ENCODE measurements at places on chromosomes 3 and 15.

- no peak for DNase-seq
Measured at GRCh38 chr3:171896316-171896715, 53.2 kb downstream of the TMEM212 start.

- DNase-seq: no peak
Measured at GRCh38 chr3:13823692-13824091, 56.2 kb downstream of the WNT7A start.

GRCh38 chr15:27220199-27220598 lies 249.2 kb downstream of the GABRG3 start:
- no peak for DNase-seq

GRCh38 chr3:124620600-124621063 lies 109.6 kb upstream of the UMPS start:
- peak; percentile 14 for DNase-seq

DNA sequence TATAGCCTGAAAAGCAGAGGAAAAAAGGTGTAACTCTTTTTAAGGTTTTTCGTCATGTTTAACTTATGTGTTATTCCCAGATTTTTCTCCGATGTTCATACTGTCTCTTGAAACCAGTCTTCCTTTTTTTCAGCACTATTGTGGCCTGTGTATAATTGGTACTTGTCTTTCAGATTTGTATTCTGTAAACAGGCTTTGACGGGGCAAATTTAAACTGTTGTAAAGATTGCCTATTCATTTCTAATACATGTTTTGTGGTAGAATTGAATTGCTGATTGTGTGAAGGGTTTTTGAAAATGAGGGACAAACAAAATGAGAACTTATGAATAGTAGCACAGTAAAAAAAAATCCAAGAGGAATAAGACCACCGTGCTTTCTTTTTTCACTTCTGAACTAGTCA lies 33.6 kb downstream of the AKAP13 start:
- DNase-seq: no peak

DNA sequence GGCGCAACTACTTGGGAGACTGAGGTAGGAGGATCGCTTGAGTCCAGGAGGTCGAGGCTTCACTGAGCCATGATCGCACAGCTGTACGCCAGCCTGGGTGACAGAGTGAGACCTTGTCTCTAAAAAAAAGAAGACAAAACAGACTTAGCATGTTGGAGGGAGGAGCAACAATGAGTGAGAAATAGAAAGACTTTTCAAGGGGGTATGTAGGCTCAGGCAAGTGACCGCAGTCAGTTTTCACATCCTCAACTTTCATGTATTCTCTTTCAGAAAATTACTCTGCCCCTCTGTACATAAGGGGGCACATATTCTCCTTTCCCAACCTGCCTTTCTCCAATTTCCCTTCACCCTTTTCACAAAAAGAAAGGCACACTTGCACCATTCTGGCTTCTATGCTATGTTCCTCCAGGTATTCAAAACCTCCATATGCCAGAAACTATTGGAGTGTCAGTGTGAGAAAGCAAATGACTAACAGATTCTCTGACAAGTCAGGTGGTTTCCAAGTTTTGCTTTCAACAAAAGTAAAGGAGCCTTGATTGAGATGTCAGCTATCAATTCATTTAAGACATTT lies 7.6 kb downstream of the NSUN3 start:
- no peak for DNase-seq

DNA sequence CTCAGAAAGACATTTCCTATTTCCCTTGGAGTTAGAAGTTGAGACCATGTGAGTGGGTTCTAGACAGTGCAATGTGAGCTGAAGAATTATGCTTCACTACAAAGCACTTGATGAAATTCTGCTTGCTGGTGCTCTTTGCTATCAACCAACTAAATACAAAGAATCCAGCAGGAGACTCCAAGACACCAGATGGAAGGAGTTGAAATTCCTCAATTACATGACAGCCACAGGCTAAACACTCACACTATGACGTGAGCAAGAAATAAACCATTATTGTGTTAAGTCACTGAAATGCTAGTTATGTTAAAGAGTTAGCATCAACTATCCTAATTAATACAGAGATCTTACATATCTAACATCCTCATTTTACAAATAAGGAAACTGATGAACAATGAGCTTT lies 8.2 kb upstream of the MAP4 start:
- no peak for DNase-seq

- no peak for DNase-seq
Measured at GRCh38 chr3:112093180-112093522, 7.0 kb downstream of the C3orf52 start.

DNA sequence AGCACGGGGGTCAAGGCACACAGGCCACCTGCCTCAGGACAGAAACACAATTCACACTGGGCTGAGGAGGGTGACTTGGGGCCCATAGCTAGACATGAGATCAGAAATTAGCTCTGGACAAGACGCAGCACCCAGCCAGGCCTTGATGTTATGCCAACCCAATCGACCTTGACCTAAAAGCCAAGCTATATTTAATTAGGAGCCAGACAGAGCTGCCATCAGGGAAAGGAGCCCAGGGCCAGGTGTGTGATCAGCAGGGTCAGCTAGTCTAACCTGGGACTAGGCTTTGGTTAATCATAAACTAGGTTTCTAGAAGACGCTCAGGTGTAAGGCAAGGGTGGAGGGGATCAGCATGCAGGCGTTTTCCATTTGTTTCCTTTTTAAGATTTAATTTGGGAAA lies 23.9 kb upstream of the SLC25A36 start:
- no peak for DNase-seq

DNA sequence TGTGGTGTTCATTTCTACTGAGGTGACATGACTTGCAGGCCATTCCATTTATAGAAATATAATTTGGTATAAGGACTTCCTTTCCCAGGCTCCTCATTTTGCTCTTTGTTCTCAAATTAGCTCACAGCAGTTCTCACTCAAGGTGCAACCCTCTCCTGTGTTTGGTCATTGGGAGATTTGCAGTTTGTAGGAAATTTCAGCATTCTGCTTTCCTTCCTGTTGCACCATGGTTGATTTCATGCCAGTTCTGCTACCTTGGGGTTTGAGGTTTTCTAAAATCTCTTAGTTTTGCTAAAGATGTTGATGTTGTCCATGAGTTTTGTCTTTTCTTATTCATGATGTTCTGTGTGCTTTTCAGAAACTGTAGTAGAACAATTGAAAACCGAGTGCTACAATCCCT lies 65.7 kb upstream of the PROK2 start:
- no peak for DNase-seq

DNA sequence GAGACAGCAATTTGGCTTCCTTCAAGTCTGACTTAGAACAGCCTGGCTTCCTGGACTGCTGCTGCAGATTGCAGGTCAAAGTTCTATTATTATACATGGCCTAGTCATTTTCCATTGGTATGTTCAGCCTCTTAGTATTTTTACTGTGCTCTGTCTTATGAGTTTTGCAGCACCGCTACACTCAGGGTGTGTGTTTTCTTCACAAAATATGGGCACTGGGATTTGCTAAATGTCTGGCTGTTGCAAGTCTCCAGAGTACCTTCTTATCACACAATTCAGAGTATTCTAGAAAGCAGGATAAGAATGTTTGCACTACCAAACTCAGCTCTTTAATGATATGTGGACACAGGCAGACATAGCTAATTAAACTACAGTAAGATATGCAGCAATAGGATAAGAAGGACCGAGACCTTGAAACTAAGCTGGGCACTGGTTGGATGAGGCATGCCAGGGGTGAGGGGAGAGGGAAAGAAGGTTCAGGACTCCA lies 203.0 kb upstream of the PDZRN3 start:
- no peak for DNase-seq

GRCh38 chr3:179526989-179527391 lies 35.7 kb upstream of the ACTL6A start:
- no peak for DNase-seq

DNA sequence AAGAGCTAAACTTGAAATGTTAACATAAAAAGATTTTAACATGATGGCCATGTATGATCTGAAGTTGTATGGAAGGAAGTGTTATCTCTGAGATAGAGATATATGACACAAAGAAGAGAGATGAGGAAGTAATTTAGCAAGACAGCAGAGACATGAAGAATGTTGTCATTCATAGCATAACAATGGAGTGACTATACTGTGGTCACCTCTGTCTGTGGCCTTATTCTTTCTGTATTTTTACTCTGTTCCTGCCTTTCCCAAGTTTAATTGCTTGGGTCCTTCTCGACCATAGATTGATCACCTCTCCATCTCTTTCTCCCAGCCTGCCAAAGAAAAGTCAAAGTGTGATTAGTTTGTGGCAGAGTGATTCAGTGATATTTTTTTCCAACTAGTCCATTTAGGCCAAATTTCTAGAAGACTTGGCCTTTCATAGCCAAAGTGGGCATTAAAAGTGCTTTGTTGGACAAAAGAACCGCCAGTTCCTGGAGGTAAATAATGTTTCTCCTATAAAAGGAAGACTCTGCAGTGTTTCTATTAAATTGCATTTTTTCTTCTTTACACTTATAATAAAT lies 711.9 kb downstream of the CADM2 start:
- DNase-seq: no peak

- DNase-seq: peak; percentile 90
Measured at GRCh38 chr15:90059208-90059985, 42.9 kb downstream of the IDH2 start.

GRCh38 chr3:116265320-116265695 lies 180.0 kb downstream of the LSAMP start:
- DNase-seq: no peak

GRCh38 chr15:78340231-78341056 lies at the start of gene CRABP1:
CRABP1 (plus strand) TSS chr15:78340353; CDS start chr15:78340429, 76 bp downstream.
- no peak for DNase-seq

- DNase-seq: no peak
Measured at GRCh38 chr3:117510396-117510795, 800.8 kb downstream of the TUSC7 start.

GRCh38 chr3:24320601-24321000 lies 174.0 kb downstream of the THRB start:
- no peak for DNase-seq

DNA sequence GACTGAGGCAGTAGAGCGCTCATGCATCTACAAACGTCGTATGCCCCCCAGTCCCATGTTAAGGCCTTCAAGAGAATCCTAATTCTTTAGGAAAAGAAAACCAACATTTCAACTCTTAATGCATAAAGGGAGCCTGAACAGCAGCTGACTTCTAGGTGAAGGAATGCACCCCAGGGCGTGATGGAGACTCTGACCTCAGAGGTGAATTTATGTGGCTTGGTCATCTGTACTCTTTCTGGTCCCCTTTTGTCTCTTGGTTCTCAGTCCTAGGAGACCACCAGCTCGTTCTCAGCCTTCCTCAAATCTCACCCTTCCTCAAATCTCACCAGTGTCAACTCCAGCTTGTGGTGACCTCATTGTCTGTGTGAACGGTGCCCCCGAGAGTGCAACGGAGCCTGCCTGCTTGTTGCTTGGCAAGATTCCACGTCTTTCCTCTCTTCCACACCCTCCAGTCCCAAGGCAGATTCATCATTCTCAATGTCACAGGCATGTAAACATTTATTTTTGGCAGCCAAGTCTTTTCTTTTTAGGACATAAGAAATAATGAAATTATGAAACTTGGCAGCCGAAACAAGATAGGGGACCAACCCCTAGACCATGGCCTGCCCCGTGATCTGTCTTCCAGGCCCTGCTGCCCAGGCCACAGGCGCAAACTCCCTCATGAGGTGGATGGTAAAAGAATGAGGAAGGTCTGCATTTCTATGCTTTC lies 166.2 kb downstream of the ADAMTS17 start:
- DNase-seq: no peak

DNA sequence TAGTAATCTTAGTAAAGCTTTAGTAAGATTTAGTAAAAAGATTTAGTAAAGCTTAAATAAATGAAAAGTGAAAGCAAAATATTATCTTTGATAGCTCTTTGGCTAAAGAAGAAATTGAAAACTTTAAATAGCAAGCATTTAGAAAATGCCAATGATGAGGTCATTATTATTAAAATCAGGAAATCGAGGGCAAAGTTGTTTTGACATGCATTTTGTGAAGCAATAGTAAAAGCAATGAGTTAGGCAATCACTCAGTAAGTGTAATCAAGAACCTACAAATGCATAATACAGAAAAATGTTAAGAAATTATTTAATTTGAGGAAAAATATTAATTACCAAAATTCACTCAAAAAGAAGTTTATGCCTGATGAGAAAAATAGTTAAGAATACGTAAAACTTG lies 280.3 kb upstream of the MME start:
- peak; percentile 8 for DNase-seq

GRCh38 chr15:71780115-71780976 lies 30.0 kb upstream of the NR2E3 start:
- peak; percentile 89 for DNase-seq

GRCh38 chr3:37907906-37908305 lies 46.2 kb downstream of the CTDSPL start:
- no peak for DNase-seq

DNA sequence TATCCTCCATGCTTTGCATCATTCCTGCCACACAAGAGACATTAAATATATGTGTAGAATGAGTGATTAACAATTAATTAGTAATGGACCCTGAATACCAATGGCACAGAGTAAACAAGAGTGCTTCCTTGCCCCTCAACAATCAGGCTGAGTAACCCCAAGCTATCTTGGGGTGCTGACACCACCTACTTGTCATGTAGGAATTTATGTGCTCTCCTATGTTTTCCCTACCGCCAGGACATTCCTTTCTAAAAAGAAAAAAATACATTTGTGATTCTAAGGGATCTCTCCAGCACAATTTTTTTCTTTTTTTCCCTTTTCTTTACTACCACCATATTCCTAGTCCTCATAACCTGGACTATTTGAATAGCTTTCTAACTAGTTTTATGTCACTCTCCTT lies 449.1 kb downstream of the MFSD1 start:
- no peak for DNase-seq

GRCh38 chr3:64260431-64260830 lies 35.2 kb upstream of the PRICKLE2 start:
- no peak for DNase-seq
